ENCODE measurements at places on chromosomes 5 and 9.

DNA sequence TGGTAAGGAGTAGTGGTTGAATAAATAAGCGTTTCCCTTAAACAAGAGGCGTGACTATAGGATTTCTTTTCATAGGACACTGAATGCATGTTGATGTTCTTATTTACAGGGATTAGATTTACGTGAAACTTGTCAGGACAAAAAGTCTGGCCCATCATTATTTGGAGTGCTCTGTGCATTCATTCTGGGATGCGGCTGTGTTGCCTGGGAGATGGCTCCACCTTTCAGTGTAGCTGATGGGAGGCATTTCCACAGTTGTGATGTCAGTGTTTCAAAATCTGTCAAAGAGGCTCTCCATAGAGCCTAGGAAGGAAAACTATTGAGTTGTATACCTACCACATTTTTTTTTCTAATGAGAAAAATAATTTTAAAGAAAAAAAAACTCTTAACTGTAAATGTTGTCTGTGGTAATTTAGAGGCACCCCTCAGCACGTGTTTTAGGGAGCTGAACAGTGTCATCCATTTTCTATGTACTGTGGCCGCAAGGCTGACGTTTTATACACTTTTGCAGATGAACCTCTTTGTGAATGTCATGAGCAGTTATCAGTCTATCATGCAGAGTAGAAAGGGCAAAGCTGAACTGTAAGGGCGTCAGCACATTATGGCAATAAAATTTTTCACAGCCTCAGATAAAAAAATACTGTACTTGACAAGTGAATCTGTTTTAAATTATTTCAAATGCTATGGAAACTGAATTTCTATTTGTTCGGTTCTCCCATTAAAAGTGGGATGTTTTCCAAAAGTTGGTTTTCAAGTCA is 202.7 kb downstream of the PBX3 start:
- no peak for DNase-seq

DNA sequence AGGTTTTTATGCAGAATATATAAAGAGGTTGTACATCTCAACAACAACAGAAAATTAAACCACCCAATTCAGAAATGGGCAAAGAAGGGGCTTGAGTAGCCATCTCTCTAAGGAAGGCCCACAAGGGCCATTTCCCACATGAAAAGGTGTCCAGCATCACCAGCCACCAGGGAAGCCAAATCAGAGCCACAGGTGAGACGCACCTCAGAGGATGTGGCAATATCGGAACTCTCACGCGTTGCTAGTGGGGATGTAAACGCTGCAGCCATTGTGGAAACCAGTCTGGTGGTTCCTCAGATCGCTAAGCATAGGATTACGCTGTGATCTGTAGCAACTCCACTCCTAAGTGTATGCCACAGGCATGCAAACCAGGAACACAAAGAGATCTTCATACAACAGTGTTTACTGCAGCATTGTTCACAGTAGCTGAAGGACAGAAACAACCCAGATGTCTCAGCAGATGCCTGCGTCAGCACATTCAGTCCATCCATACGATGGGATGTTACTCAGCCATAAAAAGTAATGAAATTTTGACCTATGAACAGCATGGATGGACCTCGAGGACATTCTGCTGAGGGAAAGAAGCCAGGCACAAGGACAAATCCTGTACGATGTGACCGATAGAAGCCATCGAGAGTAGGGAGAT is 84.3 kb upstream of the CACNA1B start:
- no peak for DNase-seq

GRCh38 chr9:134065612-134066419 is 2.0 kb downstream of the BRD3 start:
- peak; percentile 87 for DNase-seq

GRCh38 chr5:71771191-71771590 is 52.1 kb downstream of the CARTPT start:
- no peak for DNase-seq

DNA sequence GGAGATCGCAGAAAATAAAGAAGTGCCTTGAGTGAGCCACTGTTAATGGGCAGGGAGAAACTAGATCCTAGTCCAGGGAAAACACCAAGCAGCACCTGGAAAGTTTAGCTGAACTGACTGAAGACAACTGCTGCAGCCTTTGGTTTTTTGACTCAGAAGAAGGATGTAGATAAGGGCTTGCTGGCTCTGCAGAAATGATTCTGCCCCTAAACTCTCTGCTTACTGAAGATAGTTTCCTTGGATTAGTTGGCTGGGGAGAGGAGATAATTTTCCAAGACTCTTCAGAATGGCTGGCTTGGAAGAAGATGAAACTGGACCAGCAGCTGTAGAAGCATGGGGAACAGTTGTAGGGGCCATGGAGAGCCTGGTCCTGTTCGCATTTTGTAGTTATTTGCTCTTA is 471.8 kb downstream of the KDM4C start:
- DNase-seq = peak; percentile 67

GRCh38 chr5:10607023-10607665 is 43.3 kb downstream of the ANKRD33B start:
- peak; percentile 95 for DNase-seq

GRCh38 chr9:115615821-115616665 is 498.1 kb upstream of the TNC start:
- no peak for DNase-seq

DNA sequence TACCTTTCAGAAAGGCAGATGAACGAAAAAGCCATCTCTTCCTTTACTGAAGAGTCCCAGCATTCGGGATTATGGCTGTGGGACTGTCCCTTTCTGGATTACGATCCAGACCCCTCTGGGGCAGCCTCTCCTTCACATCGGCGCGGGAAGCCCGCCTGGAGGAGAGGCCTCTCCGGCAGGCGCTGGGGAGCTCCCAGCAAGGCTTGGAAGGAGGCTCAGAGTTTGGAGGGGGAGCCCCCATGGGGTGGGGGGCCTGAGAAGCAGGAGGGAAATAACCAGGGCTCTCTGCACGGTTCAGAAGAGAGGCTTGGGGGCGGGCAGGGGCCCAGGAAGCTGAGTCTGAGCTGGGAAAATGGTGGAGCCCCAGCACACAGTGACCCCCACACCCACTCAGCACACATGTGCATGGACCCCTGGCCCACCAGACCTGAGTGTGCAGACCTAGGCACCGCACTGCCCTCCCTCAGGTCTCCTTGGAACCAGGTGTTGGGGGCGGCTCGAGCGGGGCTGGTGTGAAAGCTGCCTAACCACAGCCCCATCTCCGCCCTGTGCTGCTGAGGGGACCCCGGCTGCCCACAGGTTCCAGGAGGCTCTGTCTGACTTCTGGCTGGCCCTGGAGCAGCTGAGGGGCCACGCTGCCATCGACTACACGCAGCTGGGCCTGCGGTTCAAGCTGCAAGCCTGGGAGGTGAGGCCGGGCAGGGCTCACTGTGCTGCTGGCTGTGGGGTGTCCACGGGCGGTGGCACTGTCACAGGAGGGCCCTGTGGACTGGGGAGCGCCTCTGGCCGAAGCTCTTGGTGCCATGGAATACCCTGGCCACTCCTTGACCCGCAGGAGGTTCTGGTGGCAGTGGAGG is 4.5 kb downstream of the NOXA1 start:
- no peak for DNase-seq

- no peak for DNase-seq
Observed at GRCh38 chr5:151737431-151737830, 21.0 kb downstream of the ATOX1 start.

DNA sequence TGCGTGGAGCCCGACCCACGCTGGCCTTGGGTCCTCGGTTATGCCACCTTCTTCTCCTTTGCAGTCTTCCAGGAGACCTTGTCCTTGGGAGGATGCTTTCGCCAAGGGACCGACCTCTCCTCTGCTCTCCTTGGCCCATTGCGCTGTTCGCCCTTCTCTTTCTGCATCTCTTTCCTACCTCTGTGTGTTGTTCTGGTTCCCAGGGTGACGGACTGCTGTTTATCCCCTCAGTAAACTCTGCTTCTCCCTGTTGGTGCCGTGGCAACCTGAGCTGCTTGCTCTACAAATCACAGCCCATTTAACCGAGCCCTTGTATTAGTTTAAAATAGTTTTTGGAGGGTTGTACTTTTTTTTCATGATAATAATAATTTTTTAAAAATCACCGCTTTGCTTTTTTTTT is 97.9 kb downstream of the DAPK1 start:
- DNase-seq = no peak

- DNase-seq = peak; percentile 46
Observed at GRCh38 chr5:141326088-141326854, 4.0 kb upstream of the PCDHGA1 start.

DNA sequence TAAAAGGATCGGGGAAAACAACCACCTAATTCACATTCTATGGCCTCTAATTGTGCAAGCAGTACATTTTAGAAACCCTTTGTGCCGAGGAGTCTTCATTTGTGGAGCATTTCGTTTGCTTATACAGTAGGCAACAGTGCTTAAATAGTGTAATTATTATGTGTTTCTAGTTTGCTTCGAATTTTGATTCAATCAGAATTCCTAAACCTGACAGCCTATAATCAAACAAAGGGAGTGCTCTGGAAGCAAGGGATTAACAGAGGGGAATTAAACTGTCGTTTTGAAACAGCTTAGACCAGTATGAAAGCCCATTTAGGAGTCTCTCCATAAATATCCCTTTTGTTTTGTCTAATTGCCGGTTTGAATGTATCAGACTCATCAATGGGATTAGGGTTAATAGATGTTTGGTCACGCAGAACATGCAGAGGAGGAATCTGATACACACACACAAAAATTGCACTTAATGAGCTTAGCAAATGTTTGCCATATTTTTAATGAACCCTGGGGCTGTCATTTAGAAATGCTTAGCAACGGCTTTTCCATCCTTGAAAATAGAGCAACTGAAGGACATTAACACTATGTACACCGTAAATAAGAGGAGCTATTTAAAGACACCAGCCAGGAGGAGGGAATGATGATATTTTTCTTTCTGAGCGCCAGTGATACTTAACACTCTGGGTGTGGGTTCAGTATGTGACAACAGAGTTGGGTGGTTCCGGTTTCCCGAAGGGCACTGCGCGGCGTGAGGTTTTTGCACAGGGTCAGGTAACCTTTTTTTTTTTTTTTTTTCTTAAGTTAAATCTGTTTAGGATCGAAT is 404.7 kb downstream of the TLE4 start:
- DNase-seq = no peak

DNA sequence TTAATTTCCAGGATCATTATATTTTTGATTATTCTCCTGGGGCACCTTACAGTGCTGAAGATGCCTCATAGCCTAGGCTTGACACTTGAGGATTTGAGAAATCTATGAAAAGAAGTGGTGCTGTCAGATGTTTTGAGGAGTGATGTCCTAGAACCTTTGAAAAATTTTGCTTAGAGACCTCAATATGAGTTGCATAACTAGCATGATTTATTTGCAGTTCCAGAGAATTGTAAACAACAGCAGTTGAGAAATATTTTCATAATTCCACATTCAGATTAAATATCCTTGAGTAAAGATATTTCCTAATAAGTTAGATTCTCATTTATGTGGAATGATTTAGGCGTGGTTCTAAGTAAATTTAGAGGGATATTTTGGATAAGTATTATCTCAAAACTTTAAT is 225.8 kb downstream of the ADAMTSL1 start:
- DNase-seq = no peak

DNA sequence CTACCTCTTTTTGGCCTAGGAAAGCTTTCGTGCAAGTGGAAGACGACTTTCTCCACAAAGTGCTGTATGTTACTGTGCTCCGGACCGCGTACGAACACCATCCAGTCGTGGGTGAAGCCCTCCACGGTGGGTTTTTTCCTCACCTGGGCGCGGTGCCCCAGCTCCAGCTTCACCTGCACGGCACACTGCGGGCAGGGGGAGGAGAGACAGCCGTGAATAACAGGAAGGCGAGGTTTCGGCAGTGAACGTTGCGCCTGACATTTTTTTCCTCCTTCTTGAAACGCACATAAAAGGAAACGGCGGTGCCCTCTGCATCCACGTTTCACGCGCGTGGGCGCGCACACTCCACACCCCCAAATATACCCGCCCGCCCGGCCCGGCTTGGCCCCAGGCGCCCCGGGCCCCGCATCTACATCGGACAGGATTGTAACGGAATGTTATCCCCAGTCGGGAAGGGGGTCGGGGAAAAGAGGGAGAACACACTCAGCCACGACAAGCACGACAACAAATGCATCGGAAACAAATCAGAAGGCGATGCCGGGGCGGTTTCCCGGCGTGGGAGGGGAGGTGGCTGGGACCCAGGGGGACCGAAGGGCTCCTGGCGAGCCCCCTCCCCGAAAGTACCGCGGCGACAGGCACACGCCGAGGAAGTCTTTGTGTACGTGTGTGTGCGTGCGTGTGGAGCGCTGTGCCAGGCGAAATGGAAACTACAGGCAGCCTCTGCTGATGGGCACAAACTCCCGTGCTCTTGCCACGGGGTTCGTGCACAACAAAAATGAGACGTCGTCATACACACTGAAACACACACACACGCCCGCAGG is 1.4 kb downstream of the MLLT3 start:
- peak; percentile 58 for DNase-seq

GRCh38 chr9:75106857-75107256 is 18.5 kb downstream of the OSTF1 start:
- DNase-seq = no peak

- no peak for DNase-seq
Observed at GRCh38 chr9:123049589-123050222, 16.2 kb downstream of the GPR21 start.

DNA sequence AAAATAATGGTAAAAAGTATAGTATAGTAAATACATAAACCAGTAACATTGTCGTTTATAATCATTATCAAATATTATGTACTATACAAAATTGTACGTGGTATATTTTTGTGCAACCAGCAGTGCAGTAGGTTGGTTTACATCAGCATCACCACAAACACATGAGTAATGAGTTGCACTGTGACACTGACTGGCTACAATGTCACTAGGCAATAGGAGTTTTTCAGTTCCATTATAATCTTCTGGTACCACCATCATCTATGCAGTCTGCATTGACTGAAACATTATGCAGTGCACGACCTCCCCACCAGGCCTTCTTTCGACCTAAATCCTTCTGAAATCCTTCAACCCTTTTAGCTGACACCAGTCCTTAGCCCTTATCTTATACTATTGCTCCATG is 105.8 kb downstream of the SREK1 start:
- DNase-seq = no peak

DNA sequence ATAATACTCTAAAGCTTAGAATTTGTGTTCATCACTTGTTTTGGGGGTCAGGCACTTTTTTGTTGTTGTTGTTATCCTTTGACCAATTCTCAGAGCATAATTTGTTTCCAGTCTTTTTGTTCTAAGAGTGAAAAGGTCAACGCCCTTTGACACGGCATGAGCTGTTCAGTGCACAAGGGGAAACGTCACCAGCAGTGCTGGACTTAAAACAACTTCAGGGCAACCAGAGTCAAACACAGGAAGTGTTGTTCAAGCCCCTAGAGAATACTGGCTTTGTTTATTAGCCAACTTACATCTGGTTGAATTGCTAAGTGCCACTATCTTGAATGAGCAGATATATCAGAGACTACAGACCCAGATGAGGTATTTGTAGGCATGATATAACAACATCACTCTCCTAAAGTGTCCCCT is 368.9 kb downstream of the TMEM161B start:
- DNase-seq = no peak

- DNase-seq = no peak
Observed at GRCh38 chr9:83130541-83130940, 67.6 kb upstream of the RASEF start.

DNA sequence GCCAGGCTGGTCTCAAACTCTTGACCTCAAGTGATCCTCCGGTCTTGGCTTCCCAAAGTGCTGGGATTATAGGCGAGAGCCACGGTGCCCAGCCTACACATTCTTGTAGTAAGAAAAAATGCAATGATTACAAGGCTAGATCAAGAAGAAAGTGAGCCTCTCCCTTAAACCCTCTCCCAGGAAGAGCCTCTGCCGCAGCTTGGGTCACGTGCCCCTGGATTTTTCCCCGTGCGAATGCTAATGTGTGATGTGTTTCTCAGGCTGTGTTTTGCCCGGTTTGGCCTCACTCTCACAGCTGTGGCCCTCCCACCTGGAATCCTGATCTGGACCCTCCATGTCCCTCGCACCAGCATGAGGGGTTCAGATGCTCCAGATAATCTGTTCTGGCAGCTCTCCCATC is 6.9 kb downstream of the PLPP7 start:
- no peak for DNase-seq

Measured in hematopoietic multipotent progenitor cell treated with erythropoietin and hydrocortisone succinate and interleukin-3 and kit ligand, for 4 days (in vitro differentiated cells).